ENCODE measurements at places on chromosomes 3 and 15.

DNA sequence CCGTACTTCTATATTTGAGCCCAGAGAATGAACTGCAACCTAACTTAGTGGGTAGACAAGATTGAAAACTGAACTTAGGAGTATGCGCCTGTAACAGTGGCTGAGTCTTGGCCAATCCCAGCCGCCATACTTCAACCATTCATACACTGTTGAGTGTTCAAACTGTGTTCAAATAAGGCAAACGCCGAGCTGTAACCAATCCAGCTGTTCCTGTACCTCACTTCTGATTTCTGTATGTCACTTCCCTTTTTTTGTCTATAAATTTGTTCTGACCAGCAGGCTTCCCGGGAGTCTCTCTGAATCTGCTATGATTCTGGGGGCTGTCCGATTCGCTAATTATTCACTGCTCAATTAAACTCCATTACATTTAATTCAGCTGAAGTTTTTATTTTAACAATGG lies 58.6 kb upstream of the TPM1 start:
- DNase-seq: no peak

DNA sequence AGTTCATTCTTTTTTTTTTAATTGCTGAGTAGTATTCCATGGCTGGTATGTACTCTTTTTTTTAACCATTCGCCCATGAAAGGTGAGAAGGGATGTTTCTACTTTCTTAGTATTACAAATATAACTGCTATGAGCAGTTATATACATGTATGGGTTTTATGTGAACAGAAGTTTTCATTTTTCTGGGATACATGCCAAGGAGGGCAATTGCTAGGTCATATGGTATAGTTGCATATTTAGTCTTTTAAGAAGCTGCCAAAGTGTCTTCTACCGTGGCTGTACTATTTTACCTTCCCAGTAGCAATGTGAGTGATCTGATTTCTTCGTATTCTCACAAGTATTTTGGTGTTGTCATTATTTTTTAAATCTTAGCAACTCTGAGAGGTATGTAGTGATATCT lies 11.2 kb upstream of the KLHL40 start:
- DNase-seq: no peak

DNA sequence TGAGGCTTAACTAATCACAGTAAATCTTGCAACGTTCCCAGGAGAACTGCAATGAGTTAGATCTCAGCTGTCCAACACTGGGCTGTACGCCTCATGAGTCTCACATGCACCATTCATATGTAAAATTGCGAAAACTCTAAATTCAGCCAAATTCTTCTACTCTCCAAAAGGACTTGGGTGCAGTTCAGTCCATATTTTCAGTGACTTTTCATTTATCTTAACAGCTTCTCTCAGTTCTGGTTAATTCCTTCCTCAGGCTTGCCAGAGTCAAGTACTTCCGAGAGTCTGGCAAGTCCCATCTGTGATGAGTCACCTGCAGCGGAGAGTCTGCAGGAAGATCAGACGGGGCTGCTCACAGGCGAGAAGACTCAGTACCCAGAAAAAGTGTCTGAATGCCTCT lies 11.5 kb downstream of the CCDC80 start:
- no peak for DNase-seq

GRCh38 chr15:61890106-61890505 lies 170.1 kb downstream of the VPS13C start:
- no peak for DNase-seq

- DNase-seq: no peak
Measured at GRCh38 chr3:33130144-33130543, 16.3 kb downstream of the CRTAP start.

All from NCI-H187 treated with DMSO at 0.1 percent for 48 hours (cell line).